ENCODE measurements at places on chromosomes 5 and 9.

GRCh38 chr5:151812757-151813309 lies 41.1 kb downstream of the G3BP1 start:
- DNase-seq, result no peak

DNA sequence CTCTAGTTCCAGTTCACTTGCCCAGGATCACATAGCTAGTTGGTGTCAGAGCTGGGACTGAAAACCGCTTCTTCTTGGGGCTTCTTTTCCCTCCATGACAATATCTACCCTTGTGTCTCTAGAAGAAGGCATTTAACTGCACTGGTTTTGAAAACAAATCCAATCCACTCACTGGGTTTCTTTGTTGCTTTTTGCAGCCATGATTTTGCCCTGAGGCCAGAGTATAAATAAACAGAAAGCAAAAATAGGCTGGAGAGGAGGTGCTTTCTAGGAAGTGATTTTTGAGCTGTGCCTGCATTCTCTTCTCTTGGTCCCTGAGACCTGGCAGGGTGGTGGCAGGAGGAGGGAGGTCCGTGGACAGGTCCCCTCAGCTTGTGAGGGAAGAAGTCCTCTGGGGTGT lies 6.9 kb upstream of the TRIO start:
- DNase-seq, result no peak

GRCh38 chr9:123208626-123209174 lies 59.7 kb downstream of the STRBP start:
- DNase-seq, result no peak

- DNase-seq, result no peak
Observed at GRCh38 chr9:5949103-5949699, 58.5 kb downstream of the MLANA start.

- DNase-seq, result no peak
Observed at GRCh38 chr5:118692811-118693342, 295.5 kb downstream of the DTWD2 start.

DNA sequence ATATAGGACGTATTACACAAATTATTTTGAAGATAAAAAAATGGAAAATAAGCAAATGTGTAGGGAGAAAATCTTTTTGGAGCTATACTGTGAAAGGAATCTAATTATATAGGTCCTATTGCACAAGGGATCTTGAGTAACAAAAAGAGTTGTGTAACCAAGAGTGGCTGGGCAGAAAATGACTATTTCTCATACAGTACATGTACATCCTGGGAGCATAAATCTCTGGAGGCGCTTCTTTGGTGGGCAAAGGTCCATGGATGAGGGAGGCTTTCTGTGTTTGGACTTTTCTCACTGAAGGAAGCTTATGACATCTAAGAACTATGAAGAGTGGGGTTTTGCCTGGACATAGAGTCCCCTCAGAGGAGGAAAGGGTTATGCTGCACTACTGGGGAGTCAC lies 29.8 kb downstream of the ANKS6 start:
- no peak for DNase-seq

GRCh38 chr5:67493676-67494075 lies 297.1 kb upstream of the CD180 start:
- DNase-seq, result no peak

DNA sequence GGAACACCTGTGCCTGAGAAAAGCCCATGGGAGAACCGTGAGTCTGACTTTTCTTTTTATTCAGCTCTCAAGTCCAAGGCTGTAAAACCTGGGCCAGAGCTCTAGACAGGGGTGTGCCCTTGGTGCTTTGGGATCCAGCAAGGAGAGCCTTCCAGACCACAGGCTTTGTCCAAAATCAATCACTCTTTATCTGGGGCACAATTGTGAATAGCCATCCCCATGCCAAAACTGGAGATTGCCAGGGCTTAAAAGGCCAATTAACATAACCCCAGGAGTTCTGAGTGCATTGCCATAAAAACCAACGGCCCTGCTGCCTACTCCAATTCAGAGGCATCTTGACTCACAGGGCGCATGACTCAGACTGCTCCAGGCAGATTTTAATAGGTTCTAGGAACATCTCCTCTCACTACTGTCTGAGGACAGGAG lies 391.8 kb downstream of the ARHGEF28 start:
- DNase-seq, result no peak

GRCh38 chr5:3010301-3010952 lies 258.9 kb upstream of the IRX2 start:
- no peak for DNase-seq

DNA sequence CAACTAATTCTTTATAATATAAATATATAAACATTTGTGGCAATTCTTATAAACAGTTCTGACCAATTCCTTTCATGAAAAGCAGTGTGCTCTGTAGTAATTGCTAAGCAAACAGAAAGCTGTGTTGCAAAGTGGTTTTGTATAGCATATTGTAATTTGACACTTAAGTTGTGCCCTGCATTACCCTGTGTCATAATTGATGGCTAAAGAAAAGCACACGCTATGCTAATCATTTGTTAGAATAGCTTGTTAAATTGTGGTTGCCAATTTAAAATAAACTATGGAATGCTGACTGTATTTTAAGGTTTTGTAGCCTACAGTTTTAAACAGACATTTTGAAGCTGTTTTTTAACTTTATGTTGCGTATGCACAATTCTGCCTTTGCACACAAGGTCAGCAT lies 140.0 kb downstream of the PBX3 start:
- DNase-seq, result no peak

DNA sequence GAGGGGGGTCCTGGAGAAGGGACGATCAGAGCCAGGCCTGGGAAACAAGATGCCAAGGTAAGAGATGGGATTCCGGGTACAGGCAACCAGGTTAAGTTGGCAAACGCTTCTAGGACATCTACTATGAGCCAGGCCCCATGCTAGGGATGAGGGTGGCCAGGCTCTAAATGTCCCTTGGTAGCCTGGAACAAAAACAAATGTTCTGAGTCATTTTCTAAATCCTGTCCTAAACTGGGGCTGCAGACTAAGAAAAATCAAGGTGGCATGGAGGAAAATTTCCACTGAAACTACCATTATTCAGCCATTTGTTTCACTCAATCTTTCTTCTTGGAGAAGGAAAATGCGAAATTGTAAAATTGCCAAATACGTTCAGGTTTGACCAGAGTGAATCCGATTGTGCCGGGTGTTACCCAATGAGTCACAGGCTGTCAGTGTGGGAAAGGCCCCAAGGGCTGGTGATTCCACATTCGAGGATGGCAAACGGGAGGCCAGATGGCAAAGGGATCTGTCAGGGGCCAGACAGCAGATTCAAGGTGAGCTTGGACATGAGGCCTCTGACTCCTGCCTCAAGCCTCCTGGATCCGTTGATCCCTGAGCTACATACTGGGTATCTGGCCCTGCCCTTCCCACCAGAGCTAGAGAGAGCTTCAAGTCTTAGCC lies 57.6 kb downstream of the PAX5 start:
- no peak for DNase-seq

GRCh38 chr5:179294891-179295777 lies 50.1 kb downstream of the ADAMTS2 start:
- no peak for DNase-seq

DNA sequence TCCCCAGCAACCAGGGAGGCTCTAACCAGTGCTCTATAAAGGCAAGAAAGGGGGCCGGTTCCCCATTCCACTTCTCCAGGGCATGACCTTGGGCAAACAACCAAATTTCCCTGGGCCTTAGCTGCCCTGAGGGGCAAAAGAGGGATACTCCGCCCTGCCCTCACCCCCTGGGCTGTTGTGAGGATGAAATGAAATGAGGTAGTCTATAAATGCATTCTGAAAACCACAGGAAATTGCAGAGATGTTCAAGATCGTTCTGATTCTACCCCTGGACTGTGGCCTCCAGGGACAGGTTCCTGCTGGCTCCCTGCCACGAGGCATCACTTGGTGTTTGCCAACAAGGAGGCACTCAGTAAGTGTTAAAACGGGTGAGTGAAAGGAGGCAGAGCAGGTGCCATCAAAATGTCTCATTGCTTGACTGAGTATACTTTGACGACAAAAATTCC lies 5.7 kb downstream of the RAPGEF1 start:
- DNase-seq, result no peak
